ENCODE measurements at places on chromosomes 16 and 17.
A peak's percentile ranks its signal among the peaks of the same experiment; 100 is the strongest.

GRCh38 chr16:86865851-86866662, 287.7 kb downstream of the FOXL1 start:
- no peak for DNase-seq

GRCh38 chr17:81142301-81143199, 22.8 kb upstream of the PVALEF start:
- peak; percentile 63 for DNase-seq

DNA sequence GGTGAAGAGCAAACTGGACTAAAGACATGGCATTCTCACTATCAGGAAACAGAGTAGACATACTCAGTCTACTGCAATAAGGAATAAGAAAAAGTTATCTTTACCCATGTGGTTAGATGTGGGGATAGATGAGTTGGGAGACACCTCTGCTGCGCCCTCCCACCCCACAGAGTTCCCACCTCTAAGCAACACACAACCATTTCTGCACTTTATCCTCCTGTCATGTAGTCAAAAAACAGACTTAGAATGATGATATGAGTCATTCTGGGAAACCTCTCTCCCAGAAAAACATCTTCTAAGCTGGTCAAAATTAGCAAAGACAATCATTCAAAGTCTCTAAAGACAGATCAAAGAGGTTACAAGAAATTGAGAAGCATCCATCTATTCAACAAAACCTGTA, 94.9 kb downstream of the CACNG1 start:
- DNase-seq = peak; percentile 26

DNA sequence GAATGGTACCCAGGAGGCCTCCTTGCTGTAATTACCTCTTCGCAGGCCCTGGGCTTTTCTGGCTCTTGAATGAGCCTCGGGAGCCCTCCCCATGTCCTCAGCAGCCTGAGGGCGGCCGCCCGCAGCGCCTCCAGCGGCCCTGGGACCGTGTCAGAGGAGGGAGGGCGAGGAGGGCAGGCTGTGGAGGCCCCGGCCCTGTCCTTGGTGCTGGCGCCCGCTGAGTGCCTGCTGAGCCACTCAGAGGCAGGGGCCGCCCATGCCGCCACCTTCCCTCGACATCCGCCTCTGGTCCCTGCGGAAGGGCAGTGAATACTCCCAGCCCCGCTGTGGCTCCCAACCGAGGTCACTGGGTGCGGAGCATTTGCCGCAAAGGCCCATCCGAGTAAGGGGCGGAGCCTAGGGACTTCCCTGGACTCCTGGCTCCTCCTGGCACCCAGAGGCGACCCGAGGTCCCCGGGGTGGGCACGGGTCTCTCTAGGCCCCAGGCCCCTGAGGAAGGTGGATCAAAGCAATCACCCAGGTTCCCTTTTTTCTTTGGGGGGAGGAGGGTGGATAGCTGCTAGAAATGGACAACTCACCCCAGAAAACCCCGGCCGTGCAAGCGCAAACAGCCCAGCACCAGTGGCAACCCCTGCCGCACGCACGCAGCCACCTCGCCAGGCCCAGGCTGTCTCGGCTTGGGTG, 2.8 kb downstream of the RBFOX3 start:
- DNase-seq = peak; percentile 8

DNA sequence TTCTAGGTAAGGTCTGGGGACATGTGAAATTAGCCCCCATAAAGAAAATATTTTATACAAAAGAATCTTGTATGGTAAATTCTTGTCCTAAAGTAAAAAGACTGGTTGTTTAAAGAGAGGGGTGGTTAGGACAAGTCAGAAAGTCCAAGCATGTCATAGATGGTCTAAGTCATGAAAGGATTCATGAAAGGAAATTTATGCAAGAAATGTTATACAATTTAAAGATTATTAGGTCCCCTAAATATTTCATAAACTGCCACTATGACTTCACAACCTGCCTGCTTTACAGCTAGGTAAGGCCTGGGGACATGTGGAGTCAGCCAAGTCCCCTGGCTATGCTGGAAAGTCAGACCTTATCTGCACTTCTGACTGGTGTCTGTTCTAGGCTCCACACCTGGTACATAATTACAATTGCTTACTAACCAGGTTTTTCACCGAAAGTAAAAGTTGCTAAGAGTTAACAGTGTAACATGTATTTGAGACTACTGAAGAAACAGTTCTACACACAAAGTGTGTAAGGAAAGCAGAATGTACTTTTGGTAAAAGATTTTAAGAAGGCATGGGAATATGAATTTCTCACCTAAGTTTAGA, 17.0 kb downstream of the N4BP1 start:
- DNase-seq = no peak

DNA sequence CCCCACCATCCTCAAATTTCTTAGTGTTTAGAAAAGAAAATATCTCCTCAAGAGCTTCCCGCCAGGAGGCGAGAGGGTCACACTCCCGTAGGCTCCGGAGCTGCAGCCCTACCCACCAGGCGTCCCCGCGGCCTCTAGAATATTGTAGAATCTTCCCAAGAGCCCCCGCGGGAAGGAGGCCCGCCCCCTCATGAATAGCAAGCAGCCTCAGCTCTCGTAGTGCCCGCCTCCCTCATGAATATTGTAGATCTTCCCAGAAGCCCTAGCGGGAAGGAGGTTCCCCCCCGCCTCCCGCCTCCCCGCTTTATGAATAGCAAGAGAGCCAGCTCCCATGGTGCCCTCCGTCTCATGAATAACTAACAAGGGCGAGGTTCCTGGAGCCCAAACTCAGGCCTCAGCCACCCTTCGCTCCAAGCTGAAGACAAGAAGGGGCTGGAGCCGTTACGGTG, at the start of gene FBXO47:
FBXO47 (minus strand) TSS at position 114 of the 449 bp plus-strand sequence. CDS start 4,378 bp downstream, outside the sequence.
- peak; percentile 82 for DNase-seq

- no peak for DNase-seq
Measured at GRCh38 chr17:81162491-81162890, 2.8 kb upstream of the PVALEF start.

GRCh38 chr17:40056379-40057015, 2.3 kb upstream of the MED24 start:
- DNase-seq = no peak

DNA sequence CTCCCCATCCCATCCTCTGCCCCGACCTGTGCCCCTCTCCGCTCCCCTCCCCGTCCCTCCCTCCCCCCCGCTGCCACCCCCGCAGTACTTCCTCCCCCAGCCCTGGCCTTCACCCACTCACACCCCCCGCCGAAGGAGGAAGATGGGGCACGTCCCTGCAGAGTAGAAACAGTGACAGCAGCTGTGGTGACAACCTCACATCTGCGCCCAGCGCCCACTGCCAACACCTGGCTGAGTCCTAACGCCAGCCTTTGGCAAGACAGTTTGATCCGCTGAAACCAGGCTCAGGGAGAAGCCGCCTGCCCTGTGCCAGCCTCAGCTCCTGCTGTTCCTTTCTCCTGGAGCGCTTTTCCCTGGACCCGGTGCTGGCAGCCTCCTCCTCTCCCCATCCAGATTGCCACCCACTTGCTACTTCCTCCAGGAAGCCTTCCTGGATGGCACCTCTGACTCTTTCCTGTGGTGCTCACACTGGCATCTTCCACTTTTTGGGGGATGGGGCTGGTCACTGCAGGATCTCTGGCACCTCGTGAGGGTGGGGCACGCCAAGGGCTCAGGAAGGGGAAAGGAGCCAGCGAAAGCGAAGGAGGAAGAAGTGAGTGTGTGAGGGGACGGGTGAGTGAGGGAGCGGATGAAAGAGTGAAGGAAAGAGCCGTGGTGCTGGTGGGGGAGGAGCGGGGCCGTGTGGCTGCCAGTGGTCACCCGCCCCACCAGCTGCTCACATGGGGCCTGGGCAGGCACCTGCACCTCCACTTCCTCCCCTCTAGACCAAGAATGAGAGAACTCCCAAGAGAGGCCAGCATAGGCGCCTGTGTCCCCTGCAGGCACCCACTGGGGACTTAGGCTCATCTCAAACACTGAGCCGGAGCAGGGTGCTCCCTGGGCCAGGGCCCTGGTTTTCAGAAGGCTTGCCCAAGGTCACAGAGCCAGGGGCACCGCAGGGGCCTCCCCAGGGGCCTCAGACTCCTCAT, 27.0 kb downstream of the ZFPM1 start:
- DNase-seq = peak; percentile 19

DNA sequence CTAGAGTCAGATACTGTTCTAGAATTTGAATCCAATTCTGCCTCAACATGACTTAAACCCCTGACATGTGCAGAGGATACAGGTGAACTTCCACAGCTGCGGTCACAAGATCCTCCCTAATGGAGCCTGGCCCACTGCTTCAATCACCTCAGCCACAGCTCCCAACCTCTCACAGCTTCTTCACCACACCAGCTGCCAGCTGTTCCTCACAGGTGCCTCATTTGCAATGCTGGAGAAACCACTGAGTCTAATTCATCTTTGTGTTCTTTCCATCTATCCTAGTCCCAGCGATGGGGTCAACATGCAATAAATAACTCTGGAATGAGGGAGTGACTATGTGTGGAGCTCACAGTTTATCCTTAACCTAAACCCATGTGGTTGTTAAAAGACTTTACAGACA, 72.0 kb upstream of the MAF start:
- DNase-seq = no peak

- no peak for DNase-seq
Measured at GRCh38 chr17:73514146-73514863, 129.9 kb downstream of the SDK2 start.
